Stimulated activated CD4-positive, alpha-beta T cell treated with anti-CD3 and anti-CD28 coated beads, Interleukin-4, amount 100 ng/mL, for 1 hour (primary cell): ENCODE measurements at places on chromosomes 13 and 19.

GRCh38 chr13:49667773-49668172, 23.5 kb downstream of the EBPL start:
- DNase-seq = no peak

- DNase-seq = no peak
Observed at GRCh38 chr19:15114153-15114540, 6.9 kb downstream of the SYDE1 start.

- DNase-seq = no peak
Observed at GRCh38 chr19:50047671-50048070, 21.9 kb downstream of the ZNF473 start.

DNA sequence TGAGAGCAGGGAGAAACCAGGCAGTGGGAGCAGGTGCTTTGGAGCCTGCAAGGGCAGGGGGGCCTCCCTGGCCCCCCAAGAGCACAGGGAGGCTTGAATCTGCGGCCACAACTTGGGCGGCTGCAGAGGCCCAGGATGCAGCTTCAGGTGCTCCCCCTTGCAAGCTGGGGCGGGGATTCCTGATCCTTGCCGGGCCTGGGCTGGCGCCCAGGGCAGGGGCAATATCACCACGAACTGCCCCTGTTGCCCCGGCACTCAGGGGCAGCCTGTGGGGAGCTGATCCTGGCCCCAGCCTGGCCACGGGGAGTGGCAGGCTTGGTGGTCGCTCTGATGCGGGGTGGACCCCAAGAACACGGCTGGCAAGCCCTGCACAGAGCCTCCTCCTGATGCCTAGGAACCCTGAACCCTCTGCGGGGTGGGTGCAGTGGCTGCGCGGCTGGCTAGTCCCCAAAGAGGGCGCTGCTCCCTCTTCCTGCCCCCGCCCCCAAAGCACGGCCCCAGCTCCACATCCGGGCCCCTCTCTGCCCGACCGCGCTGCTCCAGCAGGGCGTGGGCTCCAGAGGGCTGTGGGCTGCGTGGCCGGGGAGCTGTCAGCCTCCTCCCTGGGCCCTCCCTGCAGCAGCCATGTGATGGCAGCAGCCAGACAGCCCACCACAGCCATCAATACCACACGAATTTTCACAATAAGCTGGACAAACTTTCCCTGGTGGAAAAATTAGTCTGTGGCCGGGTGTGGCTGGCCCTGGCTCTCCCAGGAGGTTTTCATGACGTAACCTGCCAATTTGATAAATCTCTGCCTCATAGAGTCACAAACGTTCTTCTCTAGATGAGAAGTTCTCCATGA, 21.0 kb downstream of the TNFSF9 start:
- DNase-seq = peak; percentile 59

GRCh38 chr13:45325806-45326205, 15.2 kb downstream of the TPT1 start:
- DNase-seq = no peak

DNA sequence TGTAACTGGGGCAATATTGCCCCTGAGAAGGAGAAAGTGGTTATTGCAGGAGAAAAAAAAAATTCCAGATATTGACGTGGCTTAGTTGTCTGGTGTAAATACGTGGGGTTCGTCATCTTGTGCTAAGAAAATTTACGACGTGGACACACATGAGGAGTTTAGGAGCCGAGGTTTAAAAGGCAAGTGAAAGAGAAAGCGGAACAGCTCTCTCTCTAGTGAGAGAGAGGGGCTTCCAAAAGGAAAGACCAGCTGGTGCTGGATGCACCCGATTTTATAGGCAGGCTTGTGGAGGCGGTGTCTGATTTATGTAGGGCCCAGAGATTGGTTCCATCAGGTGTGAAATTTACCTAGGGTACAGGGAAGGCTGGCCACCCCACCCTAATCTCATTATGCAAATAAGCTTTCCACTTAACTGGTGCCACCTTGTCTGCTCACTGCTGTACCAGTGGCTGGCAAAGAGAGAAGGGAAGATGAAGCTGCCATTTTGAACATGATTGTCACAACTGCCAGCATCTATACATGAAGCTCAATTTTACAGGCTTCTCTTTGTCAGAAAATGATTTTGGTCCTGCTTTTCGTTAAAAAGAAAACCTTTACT, 845.1 kb downstream of the DACH1 start:
- no peak for DNase-seq

GRCh38 chr19:10223488-10224213, 7.5 kb downstream of the S1PR2 start:
- DNase-seq = no peak

DNA sequence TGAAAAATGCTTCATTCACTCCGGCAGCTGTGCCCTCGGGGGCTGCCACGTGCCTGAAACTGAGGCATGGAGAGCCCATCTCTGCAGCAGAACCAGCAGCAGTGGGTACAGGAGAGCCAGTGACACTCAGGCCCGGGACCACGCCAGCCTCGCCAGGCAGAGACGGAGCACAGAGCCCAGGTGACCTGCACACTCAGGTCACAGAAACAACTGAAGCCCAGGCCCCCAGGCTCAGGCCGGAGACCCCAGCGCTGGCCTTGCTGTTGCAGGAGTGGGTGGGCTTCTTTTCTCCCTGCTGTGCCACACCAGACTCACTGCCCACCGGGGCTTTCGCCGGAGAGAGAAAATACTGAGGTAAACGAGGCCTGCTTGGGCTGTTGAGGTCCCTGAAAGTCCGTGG, 117.3 kb downstream of the SOX1 start:
- no peak for DNase-seq

GRCh38 chr19:51142119-51142518, at the start of gene SIGLEC7:
Gene SIGLEC7 (plus strand): TSS chr19:51142301. CDS start chr19:51142370, 69 bp downstream.
- DNase-seq = no peak

DNA sequence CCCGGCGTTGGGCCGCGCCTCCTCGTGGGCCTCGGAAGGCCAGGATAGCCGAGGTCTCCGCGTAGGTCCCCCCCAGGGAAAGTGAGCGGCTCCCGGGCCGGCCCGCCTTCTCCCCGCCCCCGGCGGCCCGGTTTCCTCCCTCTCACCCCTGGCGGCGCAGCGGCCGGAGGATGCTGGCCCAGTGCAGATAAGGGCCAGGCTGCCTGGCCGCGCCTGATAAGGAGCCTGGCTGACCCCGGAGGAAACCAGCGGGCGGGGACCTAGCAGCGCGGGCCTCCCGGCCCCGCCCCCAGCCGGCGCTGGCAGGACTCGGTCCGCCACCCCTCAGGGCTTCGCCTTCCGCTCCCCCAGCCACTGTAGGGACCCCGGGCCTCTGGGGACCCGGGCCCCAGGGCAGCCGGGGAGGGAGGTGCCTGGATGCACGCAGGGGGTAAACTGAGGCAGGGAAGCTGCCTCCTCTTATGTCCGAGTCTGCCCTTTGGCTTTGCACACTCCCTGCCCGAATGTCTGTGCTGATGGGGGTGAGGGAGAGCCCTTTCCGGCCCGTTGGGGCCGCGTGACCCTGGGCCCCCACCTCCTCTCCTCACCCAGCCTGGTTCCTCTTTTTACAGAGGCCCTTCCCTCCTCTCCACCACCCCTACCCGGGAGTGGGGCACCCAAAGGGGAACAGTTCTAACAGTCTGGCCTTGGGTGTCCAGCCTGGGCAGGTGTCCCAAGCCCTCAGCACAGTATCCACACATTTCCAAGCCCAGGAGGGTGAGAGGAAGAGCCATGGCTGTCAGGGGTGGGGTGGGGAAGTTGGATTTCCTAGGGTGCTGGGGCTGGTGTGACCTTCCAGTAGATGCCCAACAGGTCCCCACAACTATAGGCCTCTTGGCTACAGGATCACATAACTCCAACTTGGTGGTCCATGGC, at the start of gene LYL1:
Gene LYL1, minus strand, starts transcription at position 193 of the 915 bp plus-strand sequence. CDS start 1,687 bp downstream, outside the sequence.
- DNase-seq = peak; percentile 42

- DNase-seq = peak; percentile 89
Observed at GRCh38 chr19:6862673-6863078, 24.7 kb upstream of the ADGRE1 start.

- no peak for DNase-seq
Observed at GRCh38 chr19:7328647-7329046, 20.1 kb upstream of the ARHGEF18 start.

DNA sequence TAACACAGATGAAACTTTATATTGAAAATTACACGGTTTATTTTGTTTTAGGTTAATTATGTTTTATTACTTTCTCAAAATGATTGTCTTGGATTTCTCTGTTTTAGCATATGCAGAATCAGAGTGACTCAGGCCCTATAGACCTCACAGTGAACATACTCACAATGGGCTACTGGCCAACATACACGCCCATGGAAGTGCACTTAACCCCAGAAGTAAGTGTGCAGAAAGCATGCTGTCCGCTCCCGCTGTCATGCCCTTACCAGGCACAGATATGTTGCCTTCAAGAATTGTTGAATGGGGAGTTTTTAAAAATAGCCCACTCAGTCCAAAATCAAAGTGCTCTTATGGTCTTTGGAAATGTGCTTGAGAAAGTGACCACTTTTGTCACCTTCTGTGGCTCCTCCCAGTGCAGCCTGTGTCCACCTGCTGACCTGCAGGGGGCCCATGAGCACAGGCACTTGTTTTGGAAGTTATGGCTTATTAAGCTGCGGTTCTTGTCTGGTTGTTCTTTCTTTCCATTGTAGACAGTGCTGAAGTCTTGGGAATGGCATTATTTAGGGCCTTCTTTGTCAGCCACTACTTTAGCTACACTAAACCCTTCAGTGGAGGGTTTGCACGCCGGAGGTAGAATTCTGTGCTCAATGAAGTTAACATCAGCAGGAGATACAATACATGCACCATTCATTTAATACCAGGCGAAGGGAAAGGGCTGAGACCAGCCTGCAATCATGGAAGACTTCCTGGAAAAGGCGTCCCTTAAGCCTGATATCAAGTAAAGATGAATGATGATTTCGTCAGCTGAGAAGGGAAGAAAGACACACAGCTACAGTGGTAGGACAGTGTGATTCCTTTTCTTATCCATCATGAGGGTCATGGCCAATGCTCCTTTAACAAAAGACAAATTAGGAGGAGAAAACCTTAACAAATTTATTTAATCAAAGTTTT, 36.7 kb downstream of the CUL4A start:
- no peak for DNase-seq

DNA sequence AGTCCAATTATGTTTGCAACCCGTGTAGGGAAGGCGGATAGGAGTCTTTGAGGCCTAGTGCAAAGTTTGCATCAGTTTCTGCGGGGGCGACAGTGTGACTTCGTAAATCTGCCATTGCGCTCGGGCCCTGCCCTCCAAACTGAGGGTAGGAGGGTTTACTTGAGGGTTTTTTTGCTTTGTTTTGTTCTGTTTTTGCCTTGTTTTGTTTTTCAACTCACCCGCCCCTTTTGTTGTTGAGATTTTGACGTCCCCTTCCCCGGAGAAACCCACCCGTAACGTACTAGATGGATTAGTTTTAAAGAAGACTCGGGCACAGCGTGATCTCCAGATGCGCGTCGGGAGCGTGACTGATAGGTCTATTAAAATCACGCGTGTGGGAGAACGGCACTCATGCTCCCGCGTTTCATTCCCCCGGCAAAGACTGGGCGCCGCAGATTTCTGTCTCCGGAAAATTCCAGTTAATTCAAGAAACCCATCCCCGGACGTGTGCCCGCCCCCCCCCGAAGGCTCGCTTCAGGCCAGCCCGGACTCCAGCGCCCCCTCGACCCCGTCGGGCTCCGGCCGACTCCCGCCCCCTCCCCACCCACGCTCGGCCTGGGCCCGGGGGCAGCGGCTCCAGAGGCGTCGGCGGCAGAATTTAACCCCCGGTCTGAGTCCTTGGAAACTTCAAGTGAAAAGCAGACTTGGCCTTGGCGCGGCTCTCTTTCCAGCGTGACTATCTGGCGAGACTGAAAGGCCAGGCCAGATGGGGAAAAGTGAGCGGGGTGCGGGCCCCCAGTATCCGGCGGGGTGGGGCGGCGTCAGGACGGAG, 5.0 kb downstream of the SOX1 start:
- DNase-seq = no peak

- no peak for DNase-seq
Observed at GRCh38 chr19:51333836-51334460, 8.0 kb downstream of the VSIG10L start.

DNA sequence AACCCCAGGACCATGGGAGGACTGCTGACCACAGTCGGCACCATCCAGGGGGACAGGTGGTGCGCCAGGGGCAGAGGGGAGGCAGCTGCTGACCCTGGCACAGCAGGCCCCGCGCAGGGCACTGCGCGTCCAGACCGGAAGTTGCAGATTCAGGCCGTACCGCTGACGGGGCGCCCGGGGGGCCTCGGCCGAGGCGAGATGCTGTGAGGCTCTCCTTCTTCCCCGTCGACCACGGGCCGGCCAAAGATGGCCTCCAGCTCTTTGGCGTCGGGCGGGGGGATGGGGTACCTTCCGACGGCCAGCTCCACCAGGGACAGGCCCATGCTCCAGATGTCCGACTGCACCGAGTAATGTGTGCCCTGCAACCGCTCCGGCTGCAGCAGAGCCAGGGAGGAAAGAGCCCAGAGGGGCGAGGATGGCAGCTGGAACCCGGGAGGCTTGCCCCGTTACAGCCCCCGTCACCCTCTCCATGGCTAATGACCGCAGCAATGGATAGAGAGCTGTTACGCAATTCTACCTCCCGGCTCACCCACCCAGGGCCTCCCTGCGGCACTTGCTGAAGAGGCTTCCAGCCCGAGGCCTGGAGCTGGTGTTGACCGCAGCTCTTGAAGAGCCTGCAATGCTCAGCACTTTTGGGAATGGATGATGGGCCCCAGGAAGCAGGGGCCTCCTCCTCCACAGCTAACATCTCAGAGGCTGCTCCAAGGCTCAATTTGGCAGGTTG, 24.7 kb downstream of the MAP2K2 start:
- no peak for DNase-seq

GRCh38 chr19:9041023-9041422, 30.8 kb upstream of the MUC16 start:
- no peak for DNase-seq

DNA sequence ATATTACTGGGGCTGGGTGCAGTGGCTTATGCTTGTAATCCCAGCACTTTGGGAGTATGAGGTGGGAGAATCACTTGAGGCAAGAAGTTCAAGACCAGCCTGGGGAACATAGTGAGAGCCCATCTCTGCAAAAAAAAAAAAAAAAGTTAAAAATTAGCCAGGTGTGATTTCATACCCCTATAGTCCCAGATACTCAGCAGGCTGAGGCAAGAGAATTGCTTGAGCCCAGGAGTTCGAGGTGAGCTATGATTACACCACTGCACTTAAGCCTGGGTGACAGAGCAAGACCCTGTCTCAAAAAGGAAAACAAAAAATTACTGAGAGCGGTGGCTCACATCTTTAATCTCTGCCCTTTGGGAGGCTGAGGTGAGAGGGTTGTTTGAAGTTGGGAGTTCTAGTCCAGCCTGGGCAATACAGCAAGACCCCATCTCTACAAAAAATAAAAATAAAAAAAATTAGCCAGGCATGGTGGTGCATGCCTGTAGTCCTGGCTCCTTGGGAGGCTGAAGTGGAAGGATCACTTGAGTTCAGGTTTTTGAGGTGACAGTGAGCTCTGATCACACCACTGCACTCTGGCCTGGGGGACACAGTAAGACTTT, 87.5 kb downstream of the ZMYM2 start:
- DNase-seq = no peak

GRCh38 chr19:11856596-11857250, 8.2 kb downstream of the ZNF439 start:
- DNase-seq = no peak
